ENCODE measurements at places on chromosomes 6 and 20.

DNA sequence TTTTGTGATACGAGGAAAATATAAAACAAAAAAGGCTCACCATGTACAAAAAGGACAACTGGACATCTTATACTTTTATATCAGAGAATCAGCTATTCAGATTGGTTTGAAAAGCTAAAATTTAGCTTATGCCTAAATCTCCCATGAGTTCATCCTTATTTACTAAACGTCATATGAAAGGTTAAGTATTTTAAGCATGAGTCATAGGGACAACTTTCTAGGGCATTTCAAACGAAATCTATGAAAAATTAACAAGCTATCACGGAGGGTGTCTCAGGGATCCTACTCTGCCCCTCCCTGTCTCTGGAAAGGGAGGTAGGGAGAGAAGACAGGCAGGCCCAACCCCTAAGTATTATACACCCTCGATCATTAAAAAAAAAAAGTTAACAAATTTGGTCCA is 124.1 kb upstream of the LOC128125822 start:
- no peak for DNase-seq

DNA sequence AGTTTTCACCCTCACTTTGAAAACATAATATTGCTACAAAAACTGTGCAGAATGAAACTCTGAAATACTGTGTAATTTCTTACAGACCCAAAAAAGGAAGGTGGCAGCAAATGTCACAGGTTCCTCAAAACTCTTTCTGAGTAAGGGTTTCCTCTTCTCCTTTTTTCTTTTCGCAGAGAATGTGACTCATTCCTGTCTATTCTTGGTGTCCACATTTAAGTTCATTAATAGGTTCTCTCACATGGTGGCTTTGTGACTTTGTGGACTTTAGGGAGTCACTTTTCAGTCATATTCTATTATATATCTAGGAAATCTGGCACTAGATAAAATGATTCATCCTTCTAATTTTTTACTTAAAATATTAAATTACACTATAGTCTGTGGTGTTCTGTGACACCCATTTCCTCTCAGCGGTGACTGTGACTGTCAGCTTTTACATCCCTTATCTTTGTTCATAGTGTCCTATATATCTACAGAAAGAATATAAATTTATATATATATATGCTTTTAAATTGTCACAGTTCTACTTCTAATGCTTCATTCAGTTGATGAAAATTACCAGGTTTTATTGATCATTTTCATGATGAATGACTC is 126.8 kb upstream of the HCRTR2 start:
- no peak for DNase-seq

DNA sequence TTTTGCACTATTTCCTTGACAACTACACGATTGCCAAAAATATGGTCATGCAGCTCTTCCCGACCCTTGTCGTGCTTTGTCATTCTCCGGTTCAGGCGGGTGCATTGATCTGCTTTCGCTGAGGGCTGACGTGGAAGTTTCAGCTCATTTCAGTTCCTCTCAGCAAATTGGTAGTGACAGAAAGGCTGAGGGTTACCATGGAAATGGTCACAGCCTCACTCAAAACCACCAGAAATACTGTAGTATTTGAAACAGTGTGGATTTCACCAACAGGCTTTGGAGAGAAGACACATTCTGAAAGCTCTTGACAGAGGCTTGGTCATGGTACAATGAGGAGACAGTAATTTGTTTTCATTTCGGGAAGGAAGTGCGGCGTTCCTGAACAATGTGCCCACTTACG is 99.7 kb upstream of the EXOC2 start:
- DNase-seq = no peak

DNA sequence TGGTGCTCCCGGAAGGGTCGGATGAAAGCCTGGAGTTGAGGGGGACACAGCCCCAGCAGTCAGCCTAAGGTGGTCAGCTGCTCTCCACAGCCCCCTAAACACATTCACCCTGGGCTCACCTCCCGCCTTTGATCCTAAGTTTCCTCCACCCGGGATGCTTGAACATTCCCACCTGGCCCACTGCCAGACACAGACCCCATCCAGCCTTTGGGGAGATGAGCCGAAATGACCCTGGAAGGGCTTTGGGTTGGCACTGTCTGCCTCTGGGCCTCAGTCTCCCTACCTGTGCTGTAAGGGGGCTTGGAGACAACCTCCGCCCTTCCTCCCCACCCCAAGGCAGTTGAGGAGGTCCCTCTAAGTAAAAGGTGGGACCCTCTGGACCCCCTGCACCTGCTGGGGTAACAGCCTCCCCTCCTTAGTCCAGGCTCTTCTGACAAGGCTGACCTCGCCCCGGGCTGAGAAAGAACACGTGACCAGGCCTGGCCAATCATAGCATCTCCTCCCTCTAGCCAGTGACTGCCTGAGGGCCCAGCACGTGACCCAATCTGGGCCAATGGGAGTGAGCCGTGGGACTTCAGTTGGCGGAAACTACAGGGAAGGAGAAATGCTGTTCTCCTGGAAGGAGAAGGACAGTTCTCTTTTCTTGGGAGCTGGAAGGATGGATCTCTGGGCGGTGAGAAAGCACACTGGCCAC is 16.9 kb upstream of the UBE2V1 start:
- DNase-seq = peak; percentile 40

DNA sequence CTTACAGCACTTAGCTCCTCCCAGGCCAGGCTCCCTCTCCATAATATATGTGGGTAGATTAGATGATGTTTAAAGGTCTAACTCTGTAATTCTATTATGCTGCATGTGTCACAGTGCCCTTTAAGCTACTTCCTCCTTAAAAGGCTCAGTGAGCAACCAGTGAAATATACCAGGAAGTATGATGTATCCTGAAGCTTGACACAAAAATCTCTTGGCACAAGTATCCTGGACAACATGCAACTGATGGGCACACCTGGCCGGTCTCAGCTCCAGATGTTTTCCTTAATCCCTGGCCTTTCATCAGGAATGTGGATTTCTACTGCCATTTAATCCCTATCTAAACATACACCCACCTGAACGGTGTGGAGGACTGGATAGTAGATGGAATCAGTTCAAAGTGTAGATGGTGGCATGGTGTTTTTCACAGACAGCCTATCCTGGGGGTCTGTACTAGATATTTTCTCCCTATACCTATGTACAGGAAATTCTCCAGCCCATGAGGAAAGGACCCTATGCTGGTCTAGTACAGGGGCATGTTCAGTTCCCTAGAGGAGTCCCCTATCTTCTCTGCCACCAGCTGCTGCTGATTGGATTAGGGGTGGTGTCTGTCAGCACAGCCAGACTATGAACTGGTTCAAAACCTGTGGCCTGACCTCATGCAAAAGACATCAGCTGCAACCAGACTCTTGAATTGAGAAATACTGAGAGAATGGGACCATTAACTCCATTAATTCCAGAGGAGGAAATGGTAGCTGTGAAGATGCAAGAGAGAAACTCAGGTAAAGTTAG is 59.4 kb upstream of the CITED2 start:
- no peak for DNase-seq

DNA sequence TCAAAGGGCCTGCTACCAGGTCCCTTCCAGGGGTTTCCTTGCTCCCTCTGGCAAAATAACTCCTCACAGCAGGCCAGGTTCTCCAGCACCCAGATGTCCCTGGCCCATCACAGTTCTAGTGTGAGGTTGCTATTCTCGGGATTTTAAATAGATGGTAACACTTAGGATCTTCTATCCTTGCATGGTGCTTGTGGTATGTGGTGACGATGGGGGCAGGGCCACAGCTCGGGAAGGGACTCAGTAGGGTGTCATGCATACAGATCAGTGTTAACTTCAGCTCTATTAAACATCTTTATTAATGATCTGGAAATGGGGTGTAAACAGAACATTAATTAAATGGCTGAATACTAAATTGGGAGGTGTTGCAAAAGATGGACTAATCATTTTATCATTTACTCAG is 323.8 kb downstream of the QKI start:
- DNase-seq = no peak

- no peak for DNase-seq
These were observed 148.0 kb downstream of the MCHR2 start for GRCh38 chr6:99846006-99846405.

GRCh38 chr6:167341665-167342655 is 17.1 kb downstream of the TTLL2 start:
- no peak for DNase-seq

GRCh38 chr6:159650314-159650713 is 42.7 kb downstream of the SOD2 start:
- DNase-seq = no peak

DNA sequence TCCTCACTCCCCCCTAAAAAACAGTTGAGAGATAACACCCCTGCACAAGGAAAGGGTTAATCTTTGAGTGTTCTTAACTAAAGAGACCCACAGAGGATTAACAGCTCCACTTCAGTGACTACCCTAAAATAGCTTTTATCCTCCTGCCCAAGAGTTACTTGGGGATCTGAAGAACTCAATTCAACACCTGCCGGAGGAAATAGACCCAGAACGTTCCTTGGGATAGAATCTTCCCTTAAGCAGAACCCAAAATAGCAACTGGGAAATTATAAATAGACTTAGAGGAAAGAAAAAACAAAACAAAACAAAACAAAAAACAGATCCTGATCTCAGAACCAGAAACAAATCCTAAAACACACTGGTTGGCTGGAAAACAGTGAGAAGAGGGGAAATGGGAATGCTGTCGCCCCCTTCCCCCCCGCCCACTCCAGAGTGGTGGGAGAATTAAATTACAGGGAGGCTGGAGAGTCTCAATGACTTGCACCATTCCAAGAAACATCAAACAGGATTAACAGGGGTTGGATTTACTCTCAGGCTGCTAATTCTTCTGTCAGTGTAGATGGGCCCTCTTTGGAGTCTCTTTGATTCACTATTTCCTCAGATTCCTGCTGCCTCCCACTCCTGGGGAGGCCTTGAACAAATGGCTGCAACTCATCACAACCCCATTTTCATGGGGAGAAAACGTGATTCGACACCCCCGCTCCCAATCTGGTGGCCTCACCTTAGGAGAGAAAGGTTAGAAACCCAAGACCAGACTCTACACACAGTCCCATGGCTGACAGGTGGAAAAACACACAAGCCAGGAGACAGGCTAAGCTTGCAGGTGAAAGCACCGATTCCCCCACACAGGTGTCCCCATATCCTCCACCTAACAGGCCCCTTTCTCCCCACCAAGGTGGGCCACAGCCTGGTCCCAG is 1.4 kb downstream of the PLAGL2 start:
- no peak for DNase-seq

GRCh38 chr6:98323605-98324004 is 510.8 kb upstream of the POU3F2 start:
- no peak for DNase-seq

GRCh38 chr20:5888041-5888440 is 62.3 kb downstream of the TRMT6 start:
- no peak for DNase-seq

DNA sequence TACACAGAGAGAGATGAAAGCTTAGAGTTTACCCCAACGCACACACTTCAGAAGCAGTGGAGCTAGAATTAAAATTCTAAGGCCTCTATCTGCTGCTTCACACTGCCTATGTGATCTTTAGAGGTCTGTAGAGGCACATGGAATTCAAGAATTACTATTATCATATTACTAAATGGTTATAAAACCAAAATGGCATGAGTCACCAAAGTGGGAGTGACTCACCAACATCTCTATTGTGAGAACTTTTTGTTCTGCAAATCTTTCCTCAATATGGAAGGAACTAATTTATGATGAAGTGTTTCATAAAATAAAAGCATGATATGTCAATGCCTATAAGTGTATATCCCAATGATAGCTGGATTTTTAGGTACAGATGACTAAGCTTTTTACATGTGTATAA is 28.5 kb upstream of the TMEM244 start:
- DNase-seq = peak; percentile 56

- DNase-seq = no peak
These were observed 26.2 kb upstream of the TCFL5 start for GRCh38 chr20:62887860-62888239.

- DNase-seq = no peak
These were observed 289.7 kb downstream of the HTR1B start for GRCh38 chr6:77173472-77174074.

DNA sequence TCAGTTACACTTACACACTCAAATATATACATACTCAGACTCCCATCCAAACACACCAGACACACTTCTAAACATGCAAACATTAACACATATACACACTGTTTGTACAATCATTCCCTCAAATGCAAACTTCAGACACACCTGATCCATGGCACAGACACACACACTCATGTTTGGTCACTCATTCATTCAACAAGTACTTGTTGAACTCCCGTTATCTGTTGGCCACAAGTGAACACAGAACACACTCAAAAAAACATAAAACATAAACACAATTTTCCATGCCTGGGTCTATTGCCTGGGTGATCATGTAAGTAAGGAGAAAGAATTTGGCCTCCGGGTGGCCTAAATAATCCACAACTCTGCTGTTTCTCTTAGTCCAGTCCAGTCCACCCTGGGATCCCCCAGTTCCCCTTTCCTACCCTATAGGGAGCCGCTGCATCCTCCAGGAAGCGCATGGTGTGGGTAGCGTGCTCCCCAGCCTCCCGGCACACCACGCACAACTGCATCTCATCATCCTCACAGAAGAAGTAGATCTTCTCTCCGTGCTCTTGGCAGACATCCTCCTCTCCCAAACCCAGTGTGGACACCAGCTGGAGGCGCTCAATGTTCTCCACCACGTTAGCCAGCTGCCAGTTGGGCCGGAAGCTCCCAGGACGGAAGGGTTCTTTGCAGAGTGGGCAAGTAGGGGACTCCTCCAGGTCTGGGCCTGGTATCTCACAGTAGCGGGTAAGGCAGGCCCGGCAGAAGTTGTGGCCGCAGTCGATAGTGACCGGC is 815 bp downstream of the TRIM10 start:
- DNase-seq = no peak

DNA sequence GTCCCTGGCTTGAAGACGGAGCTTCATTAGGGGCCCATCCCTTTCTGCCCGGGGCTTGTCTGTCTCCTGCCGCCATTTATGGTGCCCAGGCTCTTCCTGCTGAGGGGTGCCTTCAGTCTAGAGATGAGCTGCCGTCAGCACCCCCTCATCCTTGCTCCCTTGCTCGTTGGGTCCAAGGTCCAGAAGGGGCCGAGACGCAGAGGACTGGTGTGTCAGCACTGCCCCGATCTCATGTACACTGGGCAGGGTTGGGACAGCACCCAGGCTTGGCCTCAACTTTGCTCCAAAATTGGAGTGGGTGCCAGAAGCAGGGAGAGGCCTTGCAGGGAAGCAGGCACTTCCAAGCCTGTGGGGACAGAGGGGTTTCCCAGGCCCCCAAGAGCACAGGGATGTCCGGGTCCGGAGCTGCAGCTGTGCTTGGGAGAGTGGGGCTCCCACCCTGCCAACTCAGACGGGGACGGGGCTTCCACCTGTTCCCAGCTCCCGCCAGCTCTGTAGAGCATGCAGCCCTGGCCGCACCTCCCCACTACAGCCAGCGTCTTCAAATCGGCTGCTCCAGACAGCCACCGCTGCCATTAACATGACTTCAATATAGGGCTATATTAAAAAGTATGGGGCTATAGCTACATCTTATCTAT is 488.8 kb downstream of the TENT5A start:
- no peak for DNase-seq

DNA sequence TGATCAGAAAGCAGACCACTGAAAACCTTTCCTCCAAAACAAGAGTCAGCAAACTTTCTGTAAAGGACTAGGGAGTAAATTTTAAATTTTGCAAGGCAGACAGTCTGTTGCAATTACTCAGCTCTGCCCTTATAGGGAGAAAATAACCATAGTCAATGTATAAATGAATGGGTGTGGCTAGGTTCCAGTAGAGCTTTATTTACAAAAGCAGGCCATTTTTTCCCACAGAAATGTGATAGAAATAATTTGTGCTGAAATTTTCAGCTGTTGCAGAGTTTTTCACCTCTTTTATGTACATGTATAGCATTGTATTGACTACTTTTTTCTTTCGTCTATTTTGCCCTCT is 7.7 kb downstream of the AMD1 start:
- DNase-seq = no peak

Data from AG20443 (cell line).